ENCODE measurements at places on chromosomes 2 and 18.

DNA sequence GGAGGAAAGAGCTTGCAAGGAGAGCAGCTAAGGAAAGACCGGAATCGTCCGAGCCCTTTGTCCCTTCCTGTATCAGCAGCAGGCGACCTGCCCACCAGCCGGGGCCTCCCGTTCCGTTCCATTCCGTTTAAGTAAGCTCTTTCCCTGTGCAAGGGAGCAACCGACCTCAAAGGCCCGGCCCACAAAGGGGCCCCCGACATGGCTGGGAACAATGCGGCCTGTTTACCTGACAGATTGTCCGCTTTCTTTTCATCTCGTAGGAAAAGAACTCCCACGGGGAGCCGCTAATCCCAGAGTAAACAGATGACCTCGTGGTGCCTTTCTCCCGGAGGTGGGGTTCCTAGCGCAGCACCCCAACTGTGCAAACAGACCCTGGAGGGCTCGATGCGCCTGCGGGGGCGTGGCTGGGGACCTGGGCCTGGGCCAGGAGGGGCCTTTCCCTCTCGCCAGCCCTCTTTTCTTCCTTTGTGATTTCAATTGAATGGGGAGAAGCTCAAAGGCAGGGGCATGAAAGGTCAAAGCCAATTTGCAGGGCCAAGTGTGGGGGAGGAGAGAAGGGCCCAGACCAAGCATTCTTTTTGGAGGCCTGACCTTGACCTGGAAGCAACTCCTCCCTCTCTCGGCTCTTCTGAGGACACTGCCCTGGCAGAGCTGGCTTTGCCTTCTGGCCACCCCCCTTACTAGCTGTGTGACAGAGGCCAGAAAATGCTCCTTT lies 120.2 kb downstream of the INHBB start:
- DNase-seq = no peak

GRCh38 chr2:100960688-100961087 lies 41.4 kb upstream of the RPL31 start:
- DNase-seq = no peak

DNA sequence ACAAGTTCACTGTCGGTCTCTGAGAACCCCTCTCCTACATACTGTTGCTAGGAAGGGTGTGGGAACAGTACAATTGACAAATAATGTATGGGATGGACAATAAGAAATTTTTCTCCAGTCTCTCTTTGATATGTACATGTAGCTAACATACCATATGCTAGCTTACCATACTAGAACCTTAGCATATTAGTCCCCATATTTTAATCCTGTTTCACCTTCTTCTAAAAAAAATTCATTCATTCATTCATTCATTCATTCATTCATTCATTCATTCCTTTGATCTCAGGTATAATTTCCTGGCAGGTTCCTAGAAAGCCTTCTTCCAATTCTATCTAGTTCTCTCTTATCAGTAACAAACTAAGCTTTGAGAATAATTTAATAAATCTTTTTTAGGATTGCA lies 62.2 kb downstream of the TTC21B start:
- no peak for DNase-seq

DNA sequence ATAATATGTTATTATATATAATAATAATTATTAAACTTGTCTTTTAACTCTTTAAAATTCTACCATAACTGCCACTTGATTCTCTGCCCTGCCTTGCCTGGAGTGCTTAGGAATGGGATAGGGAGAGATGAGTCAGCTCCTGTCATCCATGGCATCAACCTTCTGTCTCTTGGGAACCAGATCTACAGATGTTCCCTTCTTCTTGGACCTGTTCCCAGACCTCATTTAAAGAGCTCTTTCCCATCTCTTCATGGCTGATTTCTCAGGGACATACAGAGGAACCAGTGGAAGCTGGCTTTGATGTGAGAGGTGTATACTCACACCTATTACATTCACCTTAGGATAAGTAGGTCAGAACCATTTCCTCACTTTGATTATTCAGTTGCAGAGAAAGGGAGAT lies 155.3 kb upstream of the MYO3B start:
- DNase-seq = no peak

DNA sequence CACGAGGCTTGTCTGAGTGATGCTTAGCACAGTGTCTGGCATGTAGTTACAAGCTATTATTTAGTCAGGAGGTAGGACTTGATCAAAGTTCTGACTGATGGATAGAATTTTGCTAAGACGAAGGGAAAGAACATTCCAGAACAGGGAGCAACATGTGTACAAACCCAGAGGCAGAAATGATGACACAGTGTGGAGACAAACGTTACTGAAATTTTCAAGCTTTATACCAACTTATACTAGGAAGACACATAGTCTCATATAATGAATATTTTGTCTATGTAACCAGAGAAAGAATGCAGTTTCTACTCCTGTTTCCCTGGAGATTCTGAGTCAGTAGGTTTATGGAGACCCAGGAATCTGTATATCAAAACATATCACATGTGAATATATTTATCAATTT lies 123.4 kb downstream of the FAM124B start:
- no peak for DNase-seq

DNA sequence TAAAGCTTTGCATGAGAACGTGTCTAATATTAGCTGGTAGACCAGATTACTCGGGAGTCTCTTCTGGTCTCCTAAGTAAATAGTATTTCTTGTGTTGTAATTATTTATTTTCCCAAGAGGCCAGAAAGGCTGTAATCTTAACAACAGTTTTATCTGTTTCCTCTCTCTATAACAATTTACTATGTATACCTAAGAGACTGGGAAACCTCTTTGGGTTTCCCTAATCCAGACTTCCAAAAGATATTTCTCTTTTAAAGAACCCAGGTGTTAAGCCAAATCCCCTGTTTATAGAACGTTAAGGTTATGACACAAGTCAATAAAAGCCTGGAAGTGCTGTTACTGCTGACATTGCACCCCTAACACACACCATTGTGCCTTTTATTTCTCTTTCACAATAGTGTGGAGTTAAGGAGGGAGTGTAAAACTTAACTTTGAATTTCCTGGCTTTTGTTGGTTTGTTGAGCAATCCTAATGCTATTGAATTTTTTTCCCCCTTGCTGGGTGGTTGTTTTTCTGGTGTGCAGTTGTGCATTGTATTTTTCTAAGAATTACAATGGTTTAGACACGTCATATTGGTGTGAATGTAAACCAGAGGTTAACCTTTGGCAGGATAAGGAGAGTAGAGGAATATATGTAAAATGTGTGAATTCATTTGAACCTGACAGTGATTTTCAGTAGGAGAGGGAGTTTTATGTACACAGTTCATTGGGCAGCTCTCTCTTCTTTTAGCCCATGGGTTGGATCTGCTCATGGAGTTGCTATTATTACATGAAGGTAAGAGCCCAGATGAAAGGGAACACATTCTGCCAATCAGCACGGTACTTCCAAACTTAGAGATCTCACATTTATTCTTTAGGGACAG lies 192.8 kb downstream of the MTX2 start:
- no peak for DNase-seq

GRCh38 chr2:70104231-70105111 lies 17.2 kb downstream of the PCBP1 start:
- DNase-seq = no peak

DNA sequence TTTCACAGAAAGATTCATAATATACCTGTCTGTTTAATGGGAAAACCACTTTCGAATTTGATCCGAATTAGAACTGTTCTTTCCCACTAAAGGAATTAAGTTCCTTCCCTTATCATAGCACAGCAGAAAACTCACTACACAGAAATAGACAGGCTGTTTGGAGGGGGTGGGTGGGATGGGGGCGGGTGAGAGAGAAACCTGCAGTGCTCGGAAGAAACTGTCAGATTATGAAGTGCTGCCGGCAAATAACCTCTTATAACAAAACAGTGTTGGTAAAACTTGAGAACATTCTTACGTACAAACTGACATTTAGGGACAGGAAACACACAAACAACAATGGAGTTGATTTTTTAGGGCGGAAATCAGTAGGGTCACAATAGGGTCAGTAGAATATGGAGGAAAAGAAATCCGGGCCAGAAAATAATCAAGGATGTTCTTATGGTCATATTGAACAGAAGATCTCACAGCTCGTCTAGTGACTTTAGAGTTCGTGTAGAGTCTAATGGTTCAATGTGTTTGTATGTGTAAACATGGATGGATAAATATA lies 756.0 kb upstream of the LRATD1 start:
- no peak for DNase-seq
